ENCODE measurements at places on chromosomes 2 and 18.

- peak; percentile 10 for DNase-seq
These were observed 40.9 kb downstream of the TCF4 start for GRCh38 chr18:55546851-55547704.

DNA sequence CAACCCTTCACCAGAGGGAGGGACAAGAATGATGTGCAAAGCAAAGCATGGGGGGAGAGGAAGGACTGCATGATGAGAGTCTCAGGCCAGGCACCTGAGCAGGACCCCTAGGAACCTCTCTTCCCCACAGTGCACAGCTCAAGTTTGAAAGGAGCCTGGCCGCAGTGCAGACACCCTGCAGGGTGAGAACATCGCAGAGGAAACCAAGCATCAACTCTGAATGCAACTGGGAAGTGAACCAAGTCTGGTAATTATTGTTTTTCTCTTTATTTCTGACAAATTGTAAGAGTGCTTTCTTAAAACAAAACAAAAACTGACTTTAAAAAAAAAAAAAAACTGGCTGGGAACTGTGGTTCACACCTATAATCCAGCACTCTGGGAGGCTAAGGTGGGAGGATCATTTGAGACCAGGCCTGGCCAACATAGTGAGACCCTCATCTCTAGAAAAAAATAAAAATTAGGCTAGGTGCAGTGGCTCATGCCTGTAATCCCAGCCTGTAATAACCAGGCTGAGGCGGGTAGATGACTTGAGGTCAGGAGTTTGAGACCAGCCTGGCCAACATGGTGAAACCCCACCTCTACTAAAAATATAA lies 15.3 kb downstream of the NPC1 start:
- no peak for DNase-seq

GRCh38 chr2:238710032-238710735 lies 137.7 kb upstream of the TWIST2 start:
- DNase-seq, result no peak

GRCh38 chr2:224222974-224223373 lies 178.9 kb downstream of the FAM124B start:
- DNase-seq, result no peak

DNA sequence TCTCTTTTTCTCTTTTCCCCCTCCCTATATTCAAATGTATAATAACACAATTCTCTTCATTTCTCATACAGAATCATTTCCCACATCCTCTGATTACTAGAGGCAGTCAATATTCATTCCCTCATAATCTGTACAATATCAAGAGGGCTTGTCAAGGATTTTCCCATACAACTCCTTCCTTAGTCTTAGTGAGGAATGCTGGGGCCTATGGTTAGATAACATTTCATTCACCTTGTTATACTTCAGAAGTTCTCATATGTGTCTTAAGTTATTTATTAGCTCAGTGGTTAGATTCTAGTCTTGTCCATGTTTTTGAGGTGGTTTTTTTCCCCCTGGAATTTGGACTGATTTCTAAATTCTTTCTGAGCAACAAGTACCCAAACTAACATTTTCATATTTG lies 289.5 kb downstream of the PDE11A start:
- DNase-seq, result no peak

DNA sequence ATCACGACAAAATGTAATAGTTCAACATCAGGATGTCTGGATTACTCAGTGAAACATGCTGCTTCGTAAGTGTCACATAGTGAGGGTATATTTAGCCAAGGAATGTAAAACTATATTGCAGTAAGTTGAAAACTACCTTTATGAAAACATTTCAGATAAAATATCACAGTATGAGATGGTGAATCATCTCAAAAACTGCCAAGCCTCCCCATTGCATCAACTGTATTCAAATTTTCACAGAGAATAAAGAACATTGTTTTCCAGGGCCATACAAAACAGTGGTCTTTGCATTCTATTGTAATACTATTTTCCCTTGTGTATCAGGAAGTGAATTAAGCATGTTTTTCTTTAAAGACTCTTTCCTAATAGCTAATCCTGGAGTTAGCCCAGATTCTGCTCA lies 47.6 kb upstream of the MSTN start:
- no peak for DNase-seq

DNA sequence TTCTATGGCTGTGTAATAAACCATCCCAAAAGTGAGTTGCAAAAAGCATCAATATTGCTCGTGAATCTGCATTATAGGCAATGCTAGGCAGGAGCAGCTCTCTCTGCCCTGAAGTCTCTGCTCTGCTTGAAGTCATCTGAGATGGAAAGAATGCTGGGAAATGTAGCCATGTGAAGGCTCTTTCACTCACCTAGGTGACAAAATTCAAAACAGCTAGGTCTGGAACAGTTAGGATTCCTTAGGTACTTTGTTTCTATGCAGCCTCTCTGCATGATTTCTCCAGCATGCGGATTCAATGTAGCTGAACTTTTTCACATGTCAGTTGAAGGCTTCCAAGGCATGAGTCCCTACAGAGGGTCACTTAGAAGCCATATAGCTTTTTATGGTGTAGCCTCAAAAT lies 1383.7 kb downstream of the LRP1B start:
- DNase-seq, result no peak

DNA sequence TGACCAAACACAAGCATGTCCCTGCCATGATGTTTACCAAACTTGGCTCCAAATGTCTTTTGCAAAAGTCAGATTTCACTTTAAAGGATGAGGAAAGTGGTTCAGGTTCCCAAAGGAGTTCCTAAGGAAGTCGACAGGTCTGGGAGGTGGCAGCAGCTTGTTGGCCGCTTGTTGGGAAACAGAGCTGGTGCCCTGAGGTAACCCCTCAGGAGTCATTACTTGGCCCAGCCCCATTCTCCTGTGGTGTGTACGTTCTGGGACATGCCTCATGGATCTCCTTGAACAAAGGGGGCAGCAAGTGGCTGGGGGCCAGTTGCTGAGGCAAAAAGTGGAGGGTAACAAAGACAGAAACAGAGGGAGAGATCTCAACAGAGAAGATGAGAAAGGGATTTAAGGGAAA lies 10.9 kb downstream of the TMBIM1 start:
- DNase-seq, result no peak

GRCh38 chr2:47172156-47172921 lies 17.2 kb upstream of the STPG4 start:
- no peak for DNase-seq

DNA sequence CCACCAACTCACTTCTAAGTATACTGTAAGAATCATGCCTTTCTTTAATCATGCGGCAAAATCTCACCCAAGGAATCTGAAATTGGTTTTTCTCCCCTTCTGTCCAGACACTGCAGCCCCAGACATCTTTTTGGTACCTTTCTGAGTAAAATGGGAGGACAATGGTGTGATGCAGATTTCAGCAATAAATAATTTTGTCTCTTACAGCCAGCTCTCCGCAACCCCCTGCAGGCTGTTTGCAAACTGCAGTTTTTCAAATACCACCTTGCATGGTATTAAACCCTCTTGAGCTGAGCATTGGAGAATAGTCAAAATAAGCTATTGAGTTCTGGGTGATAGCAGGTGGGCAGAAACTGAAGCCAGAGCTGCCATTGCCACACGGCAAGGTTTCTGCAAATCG lies 32.2 kb downstream of the GPR39 start:
- DNase-seq, result no peak

GRCh38 chr2:63432373-63432772 lies 155.9 kb downstream of the WDPCP start:
- no peak for DNase-seq

GRCh38 chr2:147520817-147521216 lies 324.0 kb upstream of the ACVR2A start:
- DNase-seq, result no peak

DNA sequence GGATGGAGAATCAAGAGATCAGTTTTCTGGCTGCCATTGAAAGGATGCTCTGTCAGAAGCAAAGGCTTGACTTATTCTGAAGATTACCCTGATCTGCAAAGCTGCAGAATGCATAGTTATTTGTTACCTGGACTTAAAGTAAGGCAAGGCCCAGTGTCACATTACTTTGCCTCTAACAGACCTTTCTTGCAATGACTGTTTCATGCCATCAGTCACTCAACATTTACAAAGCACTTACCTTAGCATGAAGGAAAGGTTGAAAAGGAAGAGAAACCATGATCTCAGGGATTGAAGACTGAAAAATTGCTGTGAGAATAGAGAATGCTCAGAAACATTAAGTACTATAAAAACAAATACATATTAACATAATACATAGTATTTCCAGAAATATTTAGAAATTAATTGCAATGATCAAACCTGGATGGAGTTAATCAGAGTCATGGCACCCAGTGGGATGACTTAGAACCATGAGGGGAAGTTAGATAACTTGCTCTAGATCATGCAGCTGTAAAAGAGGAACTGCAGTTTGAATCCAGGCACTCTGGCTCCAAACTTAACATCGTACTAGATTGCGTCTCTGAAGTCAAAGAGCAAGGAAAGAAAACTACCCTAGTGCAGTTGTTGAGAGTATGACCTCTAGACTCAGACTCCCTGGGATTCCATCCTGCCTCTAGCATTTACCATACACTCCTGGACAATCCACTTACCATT lies 26.5 kb upstream of the FAM117B start:
- no peak for DNase-seq

DNA sequence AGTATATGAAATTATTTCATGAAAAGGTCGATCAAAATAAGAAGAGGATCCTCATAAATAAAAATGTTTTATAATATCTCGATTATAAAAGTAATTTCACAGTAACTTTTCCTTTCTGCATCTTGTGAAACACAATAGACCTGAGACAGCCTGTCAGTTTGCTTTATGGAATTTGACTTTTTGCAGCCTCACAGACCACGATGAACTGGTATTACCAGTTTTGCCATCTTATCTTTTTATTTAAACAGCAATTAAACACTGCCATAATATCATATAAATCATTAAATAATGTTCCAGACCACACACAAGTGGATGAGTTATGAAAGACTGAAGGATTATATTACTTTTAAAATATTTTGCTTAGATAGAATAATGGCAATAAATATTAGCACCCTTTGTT lies 10.7 kb upstream of the GALNT3 start:
- DNase-seq, result no peak

DNA sequence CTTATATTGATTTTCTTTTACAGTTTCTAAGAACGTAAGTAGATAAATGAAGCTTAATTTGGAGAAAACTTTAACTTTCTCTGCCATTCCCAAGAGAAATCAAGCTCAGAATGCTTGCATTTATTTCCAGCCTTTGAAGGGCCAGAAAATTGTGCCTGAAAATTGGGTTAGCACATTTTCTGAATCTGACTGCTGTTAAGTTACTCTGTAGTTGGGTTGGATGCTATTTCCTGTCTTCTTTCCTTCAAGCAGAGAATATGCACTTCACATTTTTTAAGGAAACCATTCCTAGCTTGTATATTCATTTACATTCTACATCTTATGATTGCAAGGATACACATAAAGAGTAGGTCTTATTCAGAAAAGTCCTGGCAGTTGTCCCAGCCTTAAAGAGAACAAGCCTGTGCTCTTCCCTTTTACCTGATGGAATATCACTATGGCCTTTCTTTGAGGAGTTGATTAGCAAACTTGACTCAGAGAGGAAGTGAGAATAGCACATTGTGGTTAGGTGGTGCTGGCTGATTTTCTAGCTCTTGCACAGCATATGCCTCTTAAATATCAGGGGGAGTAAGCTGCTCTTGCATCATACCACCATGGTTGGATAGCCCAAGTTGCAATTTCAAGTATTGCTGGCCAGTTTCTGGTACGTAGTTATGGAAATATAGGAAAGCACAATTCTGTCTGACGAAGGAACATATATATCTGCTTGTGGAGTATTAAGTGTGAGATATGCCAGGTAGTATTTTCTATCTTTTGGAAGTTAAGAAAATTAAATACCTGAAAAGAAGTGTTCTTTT lies 133.7 kb downstream of the COMMD1 start:
- no peak for DNase-seq

- no peak for DNase-seq
These were observed 24.6 kb downstream of the COX7A2L start for GRCh38 chr2:42336361-42336965.

DNA sequence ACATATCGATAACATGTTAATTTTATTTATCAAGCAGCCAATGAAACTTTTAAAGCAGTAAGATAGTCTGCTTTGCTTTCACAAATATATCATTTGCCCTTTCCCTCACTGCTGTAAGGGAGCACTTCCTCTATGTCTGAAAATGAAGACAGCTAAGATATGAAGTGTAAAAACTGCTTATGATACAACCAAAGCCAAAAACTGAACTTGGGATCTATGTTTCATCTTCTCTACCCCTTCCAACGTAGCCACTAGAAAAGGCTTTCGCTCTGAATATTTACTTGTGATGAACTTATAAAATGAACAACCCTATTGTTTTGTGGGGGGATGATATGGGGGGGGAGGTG lies 140.3 kb downstream of the TCF4 start:
- no peak for DNase-seq

DNA sequence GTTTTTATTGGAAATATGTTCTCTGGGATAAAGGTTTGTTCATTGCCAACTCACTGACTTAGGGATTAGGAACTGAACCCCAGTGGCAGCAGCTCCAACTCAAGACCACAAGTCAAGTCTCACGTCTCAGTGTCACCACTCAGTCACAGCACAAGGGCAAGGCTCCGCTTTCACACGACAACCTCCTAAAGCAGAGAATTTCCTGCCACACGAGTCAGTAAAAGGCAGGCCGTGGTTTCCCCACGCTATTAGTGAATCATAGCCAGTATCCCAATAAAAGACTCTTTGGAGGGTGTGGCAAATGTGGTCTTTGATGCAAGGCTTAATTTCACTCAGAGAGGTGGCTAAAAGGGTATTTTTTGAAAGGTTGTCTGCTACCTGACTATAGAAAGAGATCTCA lies 57.6 kb downstream of the PIEZO2 start:
- DNase-seq, result no peak

GRCh38 chr18:38602341-38602740 lies 1036.7 kb upstream of the CELF4 start:
- DNase-seq, result no peak

DNA sequence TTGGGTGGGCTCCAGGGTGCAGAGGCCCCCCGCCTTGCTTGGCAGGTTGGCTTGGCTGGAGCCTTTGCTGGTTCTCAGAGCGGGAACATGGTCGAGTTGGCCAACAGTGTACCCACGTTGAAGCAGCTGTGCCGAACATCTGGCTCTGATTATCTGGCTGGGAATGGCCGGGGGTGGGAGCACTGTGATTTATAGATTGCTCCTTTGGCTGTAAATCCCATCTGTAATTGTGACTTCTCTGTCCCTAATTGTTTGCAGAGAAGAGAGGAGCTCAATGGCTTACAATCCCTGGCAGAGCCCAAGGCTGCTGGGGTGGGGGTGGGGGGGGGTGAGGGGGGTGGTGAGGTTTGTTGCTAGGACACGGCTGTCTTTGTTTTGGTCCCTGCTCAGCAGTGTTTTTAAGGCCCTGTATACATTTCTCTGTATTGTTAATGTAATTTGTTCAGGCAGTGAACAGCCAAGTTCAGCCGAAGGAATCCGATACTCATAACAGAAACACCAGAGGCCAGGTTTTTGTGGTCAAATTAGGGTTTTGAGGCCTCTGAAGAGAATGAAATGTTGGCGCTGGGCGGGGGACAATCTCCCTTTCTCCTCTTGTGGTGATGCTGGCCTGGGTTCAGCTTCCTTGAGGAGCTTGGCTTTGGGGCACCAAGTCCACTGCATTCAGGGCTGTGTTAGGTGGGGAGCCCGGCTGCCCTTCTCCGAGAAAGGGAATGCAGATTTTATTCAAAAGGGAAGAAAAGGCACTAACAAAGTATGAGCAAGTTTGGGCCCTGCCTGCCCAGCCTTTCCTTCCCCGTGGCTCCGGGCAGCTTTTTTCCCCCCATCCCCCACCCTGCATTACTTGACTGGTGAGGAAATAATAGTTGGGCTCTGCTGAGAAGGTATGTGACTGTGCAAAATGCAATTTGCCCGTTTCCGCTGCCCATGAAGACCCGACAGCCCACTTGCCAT lies 82.5 kb downstream of the TCF7L1 start:
- DNase-seq, result peak; percentile 93

GRCh38 chr18:58527952-58528287 lies 101.0 kb downstream of the ALPK2 start:
- no peak for DNase-seq
